ENCODE measurements at places on chromosomes 13 and 19.

GRCh38 chr13:30241532-30241931 lies 65.8 kb downstream of the KATNAL1 start:
- DNase-seq = no peak

DNA sequence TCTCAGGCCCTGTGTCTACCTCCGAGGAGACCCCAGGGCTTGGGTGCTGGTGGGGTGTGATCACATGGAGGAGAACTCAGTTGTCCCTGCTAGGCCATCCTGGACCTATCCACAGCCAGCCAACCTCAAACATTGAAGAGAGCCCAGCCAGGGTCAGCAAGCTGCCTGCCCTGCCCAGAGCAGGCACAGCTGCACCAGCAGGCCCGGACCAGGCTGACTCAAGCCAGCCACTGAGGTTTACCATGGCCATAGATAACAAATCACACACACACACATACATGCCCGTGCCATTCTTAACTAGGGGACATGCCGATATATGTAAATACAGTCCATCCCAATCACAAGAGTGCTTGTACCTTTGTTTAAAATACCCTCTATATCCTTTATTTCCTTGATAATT lies 8.1 kb downstream of the ARHGEF7 start:
- no peak for DNase-seq

DNA sequence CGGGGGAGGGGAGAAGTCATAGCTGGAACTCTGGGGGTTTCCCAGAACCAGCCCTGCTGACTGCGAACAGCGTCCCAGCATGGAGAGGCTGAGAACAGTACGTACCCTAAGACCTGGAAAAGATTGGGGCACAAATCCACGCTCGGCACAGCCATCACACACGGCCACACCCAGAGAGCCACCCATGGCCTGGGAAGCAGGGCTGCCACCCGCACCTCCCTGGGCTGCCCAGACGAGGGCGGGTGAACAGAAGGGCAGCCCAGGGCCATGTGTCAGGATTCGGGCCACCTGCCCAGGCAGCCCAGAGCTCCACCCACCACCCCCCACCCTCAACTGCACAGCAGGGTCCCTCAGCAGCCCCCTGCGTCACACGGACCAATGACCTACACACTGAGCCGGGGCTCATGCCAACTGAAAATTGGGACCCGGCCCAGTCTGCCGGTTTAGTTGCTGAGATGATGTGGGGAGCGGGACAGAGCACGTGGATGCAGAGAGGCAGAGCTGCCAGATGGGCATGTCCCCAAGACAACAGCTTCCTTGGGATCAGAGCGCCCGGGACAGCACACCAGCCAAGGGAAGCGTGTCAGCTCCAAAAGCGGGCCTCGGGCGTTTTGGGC lies 8.5 kb downstream of the UBXN6 start:
- DNase-seq = no peak

DNA sequence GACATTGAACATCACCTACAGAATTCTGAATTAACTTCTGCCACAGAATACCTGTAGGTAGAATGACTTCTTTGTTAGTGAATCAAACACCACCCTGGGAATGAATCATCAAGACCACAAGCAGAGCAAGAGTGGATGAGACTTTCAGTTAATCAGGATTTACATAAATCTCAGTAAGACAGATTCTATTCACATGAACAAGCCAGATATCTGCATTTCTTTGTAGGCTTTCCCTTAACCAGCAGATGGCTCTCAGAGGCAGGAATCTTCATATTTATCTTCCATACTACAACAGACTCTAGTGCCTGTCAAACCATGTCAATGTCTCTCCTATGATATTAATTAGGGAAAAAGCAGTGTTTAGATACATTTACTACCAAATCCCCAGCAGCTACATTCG lies 412.1 kb downstream of the KLF12 start:
- peak; percentile 34 for DNase-seq

DNA sequence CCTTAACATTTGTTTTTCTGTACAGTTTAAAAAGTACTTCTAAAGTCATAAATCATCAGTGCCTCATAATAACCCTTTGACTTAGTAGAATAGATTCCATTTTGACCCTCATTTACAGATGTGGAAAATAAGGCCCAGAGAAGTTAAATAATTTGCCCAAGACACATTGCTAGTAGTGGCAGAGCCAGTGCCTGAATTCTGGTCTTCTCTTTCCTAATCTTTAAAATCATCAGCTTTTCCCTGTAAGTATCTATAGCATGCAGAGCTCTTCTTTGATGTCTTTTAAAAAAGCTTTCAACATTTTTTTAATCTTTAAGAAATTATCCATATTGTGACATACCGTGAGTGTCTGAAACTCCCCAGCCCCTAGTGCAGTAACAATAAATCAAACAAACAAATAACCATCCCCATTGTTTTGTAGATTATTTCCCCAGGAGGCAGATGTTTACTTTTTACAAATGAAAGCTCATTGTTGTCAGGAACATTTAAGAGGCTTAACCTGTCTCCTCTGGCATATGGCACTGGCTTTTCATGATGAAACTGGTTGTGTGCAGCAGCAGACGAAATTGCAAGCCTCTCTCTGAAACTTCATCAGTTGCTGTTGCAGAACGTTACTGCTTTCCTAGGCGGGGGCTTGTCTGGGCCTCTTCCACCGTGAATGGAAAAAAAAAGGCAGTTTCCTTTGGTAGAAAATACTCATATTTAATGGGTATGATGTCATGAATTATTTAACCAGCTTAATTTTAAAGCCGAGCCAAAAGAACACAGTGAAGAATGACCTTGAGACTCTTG lies 31.7 kb upstream of the PCDH8 start:
- no peak for DNase-seq

DNA sequence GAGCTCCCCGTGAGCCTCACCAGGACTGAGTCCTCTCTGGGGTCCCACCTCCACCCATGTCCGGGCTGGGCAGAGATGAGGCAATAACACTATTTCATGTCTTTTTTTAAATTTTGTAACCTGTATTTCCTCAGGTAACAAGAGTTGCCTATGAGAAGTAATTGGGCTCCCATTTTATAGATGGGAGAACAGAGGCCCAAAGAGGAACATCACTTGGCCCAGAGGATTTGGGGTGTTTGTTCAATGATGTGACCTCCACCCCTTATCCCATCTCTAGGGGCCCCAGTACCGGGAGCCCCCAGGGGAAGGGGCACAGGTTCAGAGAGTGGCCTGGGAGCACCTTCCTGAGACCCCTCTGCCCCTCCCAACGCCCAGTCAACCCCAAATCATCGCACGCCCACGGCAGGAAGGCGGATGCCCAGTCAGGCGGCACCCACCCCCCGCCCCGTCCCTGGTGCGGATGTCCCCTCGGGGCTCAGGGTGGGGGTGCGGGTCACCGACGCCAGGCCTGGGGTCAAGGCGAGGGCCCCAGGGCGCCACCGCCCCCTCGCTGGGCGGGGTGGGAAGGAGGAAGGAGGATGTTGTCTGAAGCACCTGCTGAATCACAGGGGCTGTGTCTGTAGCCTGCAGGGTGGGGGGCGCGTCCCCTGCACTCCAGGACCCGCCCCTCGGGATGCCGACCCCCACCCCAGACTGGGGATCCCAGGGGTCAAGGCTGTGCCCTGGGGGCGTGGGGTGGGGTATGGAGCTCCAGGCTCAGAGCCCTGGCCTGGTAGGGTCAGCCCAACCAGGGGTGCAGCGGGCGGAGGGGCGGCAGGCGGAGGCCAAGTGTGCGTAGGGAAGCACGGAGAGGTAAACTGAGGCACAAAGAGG lies 9.0 kb upstream of the CIRBP start:
- peak; percentile 74 for DNase-seq

GRCh38 chr19:46076951-46077814 lies 36.4 kb upstream of the IGFL4 start:
- DNase-seq = peak; percentile 13

GRCh38 chr19:40378509-40378908 lies 11.5 kb downstream of the HIPK4 start:
- DNase-seq = no peak

DNA sequence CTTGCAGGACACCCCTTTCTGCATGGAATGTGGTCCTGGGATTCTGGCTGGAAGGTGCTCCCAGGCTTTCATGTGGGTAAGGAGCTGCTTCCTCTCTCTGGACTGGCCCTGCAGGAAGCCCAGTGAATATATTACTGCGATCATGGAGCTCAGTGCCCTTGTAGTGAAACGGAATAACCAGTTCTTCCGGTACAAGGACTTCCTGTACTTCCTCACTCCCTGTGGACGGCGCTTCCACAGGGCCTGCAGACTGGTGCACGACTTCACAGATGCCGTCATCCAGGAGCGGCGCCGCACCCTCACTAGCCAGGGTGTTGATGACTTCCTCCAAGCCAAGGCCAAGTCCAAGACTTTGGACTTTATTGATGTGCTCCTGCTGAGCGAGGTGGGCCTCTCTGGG lies 8.0 kb downstream of the CYP4F8 start:
- no peak for DNase-seq

DNA sequence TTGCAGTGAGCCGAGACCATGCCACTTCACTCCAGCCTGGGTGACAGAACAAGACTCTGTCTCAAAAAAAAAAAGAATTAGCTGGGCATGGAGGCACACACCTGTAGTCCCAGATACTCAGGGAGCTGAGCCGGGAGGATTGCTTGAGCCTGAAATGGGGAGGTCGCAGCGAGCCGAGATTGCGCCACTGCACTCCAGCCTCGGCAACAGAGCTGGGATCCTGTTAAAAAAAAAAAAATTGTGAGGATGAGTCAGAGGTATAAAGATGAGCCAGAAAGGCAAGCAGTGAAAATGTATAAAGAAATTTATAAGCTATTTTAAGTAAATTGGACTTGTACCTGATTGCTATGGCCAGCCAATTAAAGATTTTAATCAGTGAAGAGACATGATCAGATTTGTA lies 21.1 kb downstream of the KBTBD6 start:
- DNase-seq = no peak

DNA sequence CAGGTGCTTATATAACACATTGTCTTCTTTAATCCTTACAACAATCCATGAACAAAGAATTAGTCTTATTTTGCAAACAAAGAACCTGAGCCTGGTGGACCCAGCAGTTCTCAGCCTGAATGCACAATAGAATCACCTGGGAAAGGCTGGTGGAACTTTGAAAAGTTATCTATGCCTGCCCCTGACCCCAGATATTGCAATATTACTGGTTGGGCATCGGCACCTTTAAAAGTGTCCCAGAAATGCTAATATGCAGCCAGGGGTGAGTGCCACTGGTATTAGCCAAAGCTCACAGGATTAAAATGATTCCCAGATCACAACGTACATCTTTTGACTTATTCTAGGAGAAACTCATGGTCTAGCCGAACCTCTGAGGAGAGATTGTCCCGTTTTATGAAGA lies 268.8 kb downstream of the KLF5 start:
- DNase-seq = no peak

- peak; percentile 88 for DNase-seq
These were observed 8.8 kb downstream of the ALOX5AP start for GRCh38 chr13:30744056-30744680.

DNA sequence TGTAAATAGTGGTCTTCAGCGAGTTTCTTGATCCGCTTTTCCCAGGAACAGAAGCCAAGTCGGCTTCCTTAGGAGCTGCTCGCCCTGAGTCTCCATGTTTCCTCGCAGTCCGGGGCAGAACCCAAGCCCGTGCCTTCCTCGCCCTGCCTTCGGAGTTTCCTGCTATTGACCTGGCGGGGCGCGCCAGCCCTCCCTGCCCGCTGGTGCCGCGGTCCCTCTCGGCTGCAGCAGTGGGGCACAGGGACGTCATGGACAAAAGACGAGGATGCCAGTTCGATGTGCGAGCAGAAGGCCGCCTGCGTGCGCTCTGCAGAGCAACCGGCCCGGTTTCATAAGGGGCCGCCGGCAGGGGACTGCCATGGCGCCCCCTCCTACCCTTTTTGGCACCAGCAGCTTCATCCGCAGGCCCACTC lies 156.6 kb downstream of the TM9SF2 start:
- peak; percentile 36 for DNase-seq

- peak; percentile 83 for DNase-seq
These were observed 1.9 kb upstream of the LMTK3 start for GRCh38 chr19:48513289-48514122.

GRCh38 chr13:80684217-80684991 lies 343.5 kb upstream of the SPRY2 start:
- no peak for DNase-seq

GRCh38 chr13:81927347-81927746 lies 1586.4 kb upstream of the SPRY2 start:
- DNase-seq = no peak

GRCh38 chr13:112900691-112901091 lies 68.3 kb upstream of the MCF2L start:
- DNase-seq = no peak

- no peak for DNase-seq
These were observed 31.7 kb upstream of the C1QTNF9B start for GRCh38 chr13:23928985-23929384.

DNA sequence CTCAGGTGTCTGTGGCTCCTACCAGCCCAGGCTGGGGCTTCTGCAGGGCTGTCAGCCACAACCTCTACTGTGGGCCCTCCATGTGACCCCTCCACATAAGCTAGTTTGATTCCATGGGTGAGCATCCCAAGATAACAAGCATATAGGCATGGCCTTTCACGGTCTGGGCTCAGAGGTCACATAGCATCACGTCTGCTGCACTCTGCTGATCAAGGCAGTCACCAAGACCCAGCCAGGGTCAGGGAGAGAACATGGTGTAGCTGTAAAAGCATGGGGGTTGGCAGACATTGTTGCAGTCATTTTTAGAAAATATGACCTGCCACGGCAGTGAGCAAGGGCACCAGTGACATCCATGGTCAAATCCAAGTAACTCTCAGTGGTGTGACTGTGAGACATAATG lies 698.8 kb downstream of the UQCRFS1 start:
- DNase-seq = no peak

DNA sequence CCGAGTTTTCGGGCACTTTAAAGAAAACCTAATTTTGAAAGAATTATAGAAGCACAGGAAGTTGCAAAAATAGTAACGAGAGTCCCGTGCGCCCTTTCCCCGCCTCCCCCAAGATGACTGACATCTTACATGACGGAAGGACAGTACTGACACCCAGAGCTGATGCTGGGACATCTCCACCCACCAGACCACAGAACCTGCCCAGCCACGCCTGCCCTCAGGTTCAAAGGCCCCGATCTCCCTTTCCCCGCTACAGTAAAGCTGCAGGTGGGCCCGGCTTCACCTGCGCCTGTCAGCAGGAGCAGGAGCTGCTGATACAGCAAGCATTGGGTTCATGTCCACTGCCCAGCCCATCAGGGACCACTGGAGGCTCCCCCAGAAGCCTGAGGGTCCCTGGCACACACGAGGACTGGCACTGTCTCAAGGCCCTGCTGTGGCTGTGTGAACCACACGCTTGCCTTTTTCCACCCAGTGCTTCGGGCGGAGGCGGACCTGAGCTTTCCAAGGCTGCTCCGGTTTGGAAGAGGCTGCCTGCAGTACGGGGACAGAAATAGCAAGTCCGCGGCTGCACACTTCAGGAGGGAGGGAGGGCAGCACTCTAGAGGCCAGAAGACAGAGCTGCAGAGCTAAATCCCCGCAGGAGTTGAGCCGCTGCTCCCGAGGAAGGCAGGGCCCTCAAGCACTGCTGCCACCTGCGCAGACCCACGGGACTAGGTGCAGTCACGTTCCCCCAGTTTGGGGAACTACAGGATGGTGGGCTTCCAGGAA lies 8.7 kb downstream of the MAP2K2 start:
- peak; percentile 81 for DNase-seq
